Large intestine (tissue), 12 donors: ENCODE measurements at places on chromosomes 2 and 18.

DNA sequence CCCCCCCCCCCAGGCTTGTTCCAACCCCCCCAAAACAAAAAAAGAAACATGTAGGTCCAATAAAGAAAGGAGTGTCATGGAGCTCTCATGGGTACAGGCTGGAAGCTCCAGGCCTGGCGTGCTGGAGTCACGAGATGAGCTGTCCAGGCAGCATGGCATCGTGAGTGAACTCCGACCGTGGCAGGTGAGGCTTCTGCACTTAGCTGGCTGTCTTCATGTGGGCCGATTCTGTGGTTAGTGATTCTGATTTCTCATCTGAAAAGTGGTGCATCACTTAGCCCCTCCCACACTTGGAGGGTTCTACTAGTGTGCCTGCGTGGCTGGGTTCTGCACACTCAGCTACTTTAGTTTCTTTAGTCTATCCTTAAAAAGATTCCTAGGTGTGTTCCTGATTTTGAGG, 126.4 kb upstream of the MGAT5 start:
- H3K27ac ChIP-seq, result no peak overlapping the region
- DNase-seq, result no peak
- no peaks in the 10 kb centered on the region for H3K27me3 ChIP-seq
- no peaks in the 10 kb centered on the region for H3K36me3 ChIP-seq
- no peak overlapping the region for H3K4me3 ChIP-seq
- peaks cover 56% of the 10 kb centered on the region for H3K4me1 ChIP-seq

GRCh38 chr2:112885506-112885902, 25.5 kb upstream of the IL37 start:
- H3K27me3 ChIP-seq, result no peaks in the 10 kb centered on the region
- H3K4me3 ChIP-seq, result no peak overlapping the region

DNA sequence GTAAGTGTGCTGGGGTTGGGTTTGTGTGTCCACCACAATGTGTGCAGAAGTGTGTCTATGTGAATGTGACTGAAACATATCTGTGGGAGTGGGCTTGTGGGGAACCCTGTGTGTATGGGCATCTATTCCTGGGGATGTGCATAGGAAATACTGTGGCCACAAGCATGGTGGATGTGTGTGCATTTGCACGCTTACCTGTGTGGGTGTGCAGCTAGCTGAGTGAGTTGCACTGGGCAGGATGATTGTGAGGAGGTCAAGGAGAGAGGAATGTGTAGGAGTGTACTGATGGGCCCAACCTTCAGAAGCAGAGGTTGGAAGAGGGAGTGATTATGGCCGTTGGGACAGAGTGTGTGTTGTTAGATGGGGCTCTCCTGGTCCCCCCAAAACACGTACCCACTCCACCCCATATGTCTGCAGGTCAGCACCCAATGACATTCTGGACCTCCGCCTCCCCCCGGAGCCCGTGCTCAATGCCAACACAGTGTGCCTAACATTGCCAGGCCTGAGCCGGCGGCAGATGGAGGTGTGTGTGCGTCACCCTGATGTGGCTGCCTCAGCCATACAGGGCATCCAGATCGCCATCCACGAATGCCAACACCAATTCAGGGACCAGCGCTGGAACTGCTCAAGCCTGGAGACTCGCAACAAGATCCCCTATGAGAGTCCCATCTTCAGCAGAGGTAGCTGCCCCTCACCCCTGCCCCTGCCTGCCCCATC, 1.2 kb downstream of the WNT10A start:
- DNase-seq, result no peak
- H3K27ac ChIP-seq, result no peak overlapping the region
- no peaks in the 10 kb centered on the region for H3K36me3 ChIP-seq
- H3K4me1 ChIP-seq, result peaks cover 13% of the 10 kb centered on the region

DNA sequence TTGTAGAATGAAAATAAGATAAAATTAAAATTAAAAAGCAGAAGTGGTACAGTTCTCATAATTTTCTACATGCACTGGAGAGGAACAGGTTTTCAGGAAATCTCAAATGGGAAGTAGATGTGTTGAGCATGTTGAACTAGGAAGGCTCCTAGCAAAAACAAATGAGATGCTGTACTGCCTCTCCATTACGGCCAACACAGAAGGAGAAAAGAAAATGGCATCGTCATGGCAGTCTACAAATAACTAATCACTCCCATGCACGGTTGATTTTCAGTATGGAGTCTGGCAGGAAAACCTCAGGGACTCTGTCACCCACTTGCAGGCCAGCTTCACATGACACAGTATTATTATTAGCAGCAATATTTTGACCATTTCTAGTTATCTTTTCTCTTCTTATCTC, 278.7 kb downstream of the NRXN1 start:
- no peaks in the 10 kb centered on the region for H3K27me3 ChIP-seq
- no peaks in the 10 kb centered on the region for H3K36me3 ChIP-seq
- no peak overlapping the region for H3K4me3 ChIP-seq
- no peak for DNase-seq
- no peak overlapping the region for H3K27ac ChIP-seq
- H3K4me1 ChIP-seq, result no peaks in the 10 kb centered on the region

DNA sequence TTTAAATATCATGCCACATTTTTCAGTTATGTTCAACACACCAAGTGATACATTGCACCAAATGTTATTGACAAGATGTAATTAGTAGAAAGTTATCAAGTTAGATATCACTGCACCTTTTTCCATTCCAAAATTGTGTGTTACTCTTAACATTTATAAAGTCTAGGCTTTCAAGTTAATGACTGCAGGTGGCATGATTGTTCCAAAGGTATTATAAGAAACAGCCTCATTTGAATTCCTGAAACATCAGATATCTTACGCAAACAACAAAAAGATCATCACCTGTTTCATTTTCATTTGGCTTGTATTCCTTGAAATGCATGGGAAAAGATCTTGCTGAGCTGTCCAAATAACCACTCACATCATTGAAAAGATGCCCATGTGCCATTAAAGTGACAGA, 1528.2 kb upstream of the ZEB2 start:
- no peak for DNase-seq
- H3K4me3 ChIP-seq, result no peak overlapping the region
- H3K27me3 ChIP-seq, result no peaks in the 10 kb centered on the region
- no peaks in the 10 kb centered on the region for H3K36me3 ChIP-seq
- no peak overlapping the region for H3K27ac ChIP-seq

- H3K36me3 ChIP-seq, result no peaks in the 10 kb centered on the region
- no peak overlapping the region for H3K4me3 ChIP-seq
- DNase-seq, result no peak
- H3K4me1 ChIP-seq, result no peaks in the 10 kb centered on the region
- no peaks in the 10 kb centered on the region for H3K27me3 ChIP-seq
- H3K27ac ChIP-seq, result no peak overlapping the region
These were observed 58.8 kb upstream of the HPCAL1 start for GRCh38 chr2:10243926-10244270.
